Lower leg skin (tissue), 4 donors: ENCODE measurements at places on chromosomes 6 and 20. TPM values are rescaled to one million over a fixed set of nuclear protein-coding genes. Genes with fewer than 3 reads are reported as not detected.
A peak's percentile ranks its signal among the peaks of the same experiment; 100 is the strongest.

DNA sequence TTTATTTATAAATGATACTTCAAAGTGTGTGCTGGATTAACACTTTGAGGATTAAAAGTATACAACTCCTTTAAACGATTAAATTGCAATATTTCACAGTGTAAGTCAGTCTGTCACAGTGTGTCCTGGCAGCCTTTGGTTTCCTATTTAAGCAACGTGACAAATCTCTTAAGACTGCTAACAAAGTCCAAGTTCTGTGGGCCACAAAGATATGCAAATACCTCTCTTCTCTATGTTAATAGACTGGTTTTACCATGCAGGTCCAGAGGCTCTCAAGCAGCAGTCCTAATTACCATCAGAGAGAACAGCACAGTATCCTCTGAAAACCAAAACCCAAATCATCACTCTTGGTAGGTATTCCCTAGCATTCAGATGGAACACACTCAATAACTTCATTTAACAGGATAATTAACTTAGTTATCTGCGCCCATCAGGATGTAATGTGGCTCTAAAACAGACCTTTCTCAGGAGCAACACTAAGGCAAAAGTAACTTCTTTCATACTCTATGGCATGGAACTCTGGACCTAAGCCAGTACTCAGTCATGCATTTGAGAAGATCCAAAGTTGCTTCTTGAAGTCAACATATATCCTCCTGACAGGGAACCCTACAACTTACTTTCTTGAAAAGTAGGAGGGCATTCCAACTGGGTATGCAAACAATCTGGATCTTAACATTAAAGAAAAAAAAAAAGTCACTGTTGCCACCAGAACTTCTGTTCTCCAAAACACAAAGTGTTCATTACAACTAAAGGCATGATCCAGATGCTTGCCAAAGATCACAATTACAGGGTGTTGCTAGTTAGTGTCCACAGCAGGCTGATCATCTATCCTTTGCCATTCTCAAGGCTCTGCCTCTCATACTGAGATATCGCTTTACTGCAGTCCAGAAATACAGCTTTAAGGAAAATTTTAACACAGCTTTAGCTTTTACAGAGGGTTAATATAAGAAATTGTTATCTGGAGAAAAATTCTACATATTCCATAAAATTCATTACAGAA lies 53.2 kb downstream of the MAN1A1 start:
- no peak for DNase-seq

DNA sequence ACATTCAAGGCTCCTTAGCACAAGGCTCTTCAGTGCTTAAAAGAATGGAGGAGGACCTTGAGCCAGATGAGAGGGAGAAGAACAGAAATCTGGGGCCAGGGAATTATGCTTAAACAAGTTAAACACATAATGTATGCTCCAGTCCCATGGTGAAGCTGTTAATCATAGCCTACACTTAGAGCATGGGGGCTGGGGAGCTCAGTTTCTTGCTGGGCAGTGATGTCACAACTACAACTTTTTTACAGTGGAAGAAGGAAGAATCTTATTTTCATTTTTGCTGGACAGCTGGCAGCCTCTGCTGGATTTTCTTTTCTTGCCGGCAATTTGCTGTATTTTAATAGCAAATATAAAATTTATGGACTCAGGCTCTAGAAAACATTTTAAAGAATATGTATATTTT lies 432.5 kb downstream of the CD109 start:
- DNase-seq, result no peak

- no peak for DNase-seq
These were observed 286.9 kb upstream of the PTCHD4 start for GRCh38 chr6:48397887-48398286.

DNA sequence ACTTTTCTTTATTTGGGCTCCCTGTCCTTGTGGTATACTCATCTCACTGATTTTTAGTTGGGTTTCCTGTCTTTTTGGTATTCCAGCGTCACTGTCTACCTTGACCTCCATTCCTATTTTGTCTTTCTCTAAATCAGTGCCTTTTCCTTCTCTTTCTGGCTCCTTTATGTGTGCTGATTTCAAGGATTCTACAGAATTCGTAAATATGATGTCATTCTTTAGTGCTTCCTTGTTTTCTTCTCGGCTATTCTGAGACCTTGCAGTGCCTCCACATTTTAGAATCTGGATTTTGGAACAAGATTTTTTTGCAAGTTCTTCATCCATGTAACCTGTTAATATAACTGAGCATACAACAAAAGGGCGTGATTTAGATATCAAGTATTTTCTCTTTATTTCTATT lies 69.8 kb upstream of the NOTCH4 start:
- DNase-seq, result no peak

DNA sequence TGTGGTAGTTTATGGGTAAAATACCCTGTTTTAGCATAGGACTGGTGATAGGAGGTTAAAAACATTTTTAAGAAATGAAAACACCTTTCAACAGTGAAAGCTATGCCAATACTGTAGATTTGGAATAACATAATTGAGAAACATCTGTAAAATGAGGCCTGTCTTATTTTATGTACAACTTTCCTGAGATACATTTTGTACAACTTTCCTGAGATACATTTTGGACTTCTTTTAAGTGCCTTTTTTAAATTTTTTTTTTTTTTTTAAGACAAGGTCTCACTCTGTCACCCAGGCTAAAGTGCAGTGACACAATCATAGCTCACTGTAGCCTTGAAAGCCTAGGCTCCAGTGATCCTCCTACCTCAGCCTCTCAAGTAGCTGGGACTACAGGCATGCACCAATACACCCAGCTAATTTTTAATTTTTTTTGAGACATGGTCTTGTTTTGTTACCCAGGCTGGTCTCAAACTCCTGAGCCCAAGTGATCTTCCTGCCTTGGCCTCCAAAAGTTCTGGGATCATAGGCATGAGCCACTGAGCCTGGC lies 84.6 kb downstream of the MAN1A1 start:
- DNase-seq, result no peak

GRCh38 chr6:15739867-15740266 lies 77.0 kb upstream of the DTNBP1 start:
- no peak for DNase-seq

DNA sequence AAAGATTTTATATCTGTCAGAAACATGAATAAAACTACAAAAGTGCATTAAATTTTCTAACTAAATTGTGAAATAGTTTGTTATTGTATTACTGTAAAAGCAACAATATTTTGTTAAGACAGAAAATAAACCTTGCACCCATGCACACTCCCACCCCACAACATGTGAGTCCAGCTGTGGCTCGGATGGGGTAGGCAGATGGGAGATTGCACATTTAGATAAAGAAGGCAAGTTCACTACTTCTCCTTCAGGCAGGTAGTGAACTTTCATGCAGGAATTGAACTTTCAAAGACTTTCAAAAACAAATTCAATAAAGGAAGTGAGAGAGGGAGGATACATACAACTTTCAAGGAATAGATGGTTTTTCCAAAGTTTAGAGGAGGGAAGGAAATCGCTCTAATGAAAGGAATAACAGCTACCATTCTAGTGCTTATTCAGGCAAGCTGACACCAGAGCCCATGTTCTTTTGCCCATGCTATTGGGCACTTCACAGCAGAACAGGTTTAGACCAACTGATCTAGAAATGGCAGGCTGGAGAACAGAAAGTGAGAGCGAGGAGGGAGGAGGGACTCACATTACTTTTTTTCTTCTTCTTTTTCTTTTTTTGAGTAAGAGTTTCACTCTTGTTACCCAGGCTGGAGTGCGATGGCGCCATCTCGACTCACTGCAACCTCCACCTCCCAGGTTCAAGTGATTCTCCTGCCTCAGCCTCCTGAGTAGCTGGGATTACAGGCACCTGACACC lies 28.5 kb downstream of the SF3B5 start:
- no peak for DNase-seq

- DNase-seq, result no peak
These were observed 197.4 kb upstream of the PRSS16 start for GRCh38 chr6:27049863-27050781.

- no peak for DNase-seq
These were observed 20.6 kb upstream of the HLA-F start for GRCh38 chr6:29702519-29703103.

DNA sequence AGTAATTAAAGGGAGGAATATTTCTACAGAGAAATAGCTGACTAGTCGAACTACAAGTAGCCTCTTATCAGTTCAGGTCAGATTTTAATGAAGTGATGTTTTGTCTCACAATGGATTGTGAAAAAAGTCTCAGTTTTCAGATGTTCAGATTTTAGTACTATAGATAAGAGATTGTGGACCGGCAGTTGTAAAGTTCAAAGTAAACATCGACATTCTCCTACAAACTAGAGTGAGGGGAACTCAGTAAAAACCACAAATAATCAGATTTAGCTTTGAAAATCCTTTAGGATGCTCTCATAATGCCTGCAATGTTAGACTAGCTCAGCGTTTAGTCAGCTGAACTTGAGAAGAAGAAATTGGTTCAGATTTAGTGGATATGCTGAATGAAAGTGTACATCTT lies 39.9 kb downstream of the RCAN2 start:
- no peak for DNase-seq

GRCh38 chr6:33702345-33702977 lies 9.0 kb downstream of the UQCC2 start:
- no peak for DNase-seq

DNA sequence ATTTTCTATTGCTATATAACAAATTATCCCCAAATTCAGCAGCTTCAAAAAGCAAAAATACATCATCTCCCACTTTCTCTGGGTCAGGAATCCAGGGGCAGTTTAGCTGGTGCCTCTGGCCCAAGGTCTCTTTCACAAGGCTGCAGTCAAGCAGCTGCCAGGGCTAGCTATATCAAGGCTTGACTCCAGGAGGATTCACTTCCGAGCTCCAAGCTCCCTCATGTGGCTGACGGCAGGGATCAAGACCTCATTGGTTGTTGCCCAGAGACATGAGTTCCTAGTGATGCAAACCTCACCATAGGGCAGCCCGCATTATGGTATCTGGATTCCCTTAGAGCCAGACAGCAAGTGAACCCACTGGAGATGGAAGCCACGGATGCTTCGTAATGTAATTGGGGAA lies 1.3 kb upstream of the VNN1 start:
- DNase-seq, result no peak

DNA sequence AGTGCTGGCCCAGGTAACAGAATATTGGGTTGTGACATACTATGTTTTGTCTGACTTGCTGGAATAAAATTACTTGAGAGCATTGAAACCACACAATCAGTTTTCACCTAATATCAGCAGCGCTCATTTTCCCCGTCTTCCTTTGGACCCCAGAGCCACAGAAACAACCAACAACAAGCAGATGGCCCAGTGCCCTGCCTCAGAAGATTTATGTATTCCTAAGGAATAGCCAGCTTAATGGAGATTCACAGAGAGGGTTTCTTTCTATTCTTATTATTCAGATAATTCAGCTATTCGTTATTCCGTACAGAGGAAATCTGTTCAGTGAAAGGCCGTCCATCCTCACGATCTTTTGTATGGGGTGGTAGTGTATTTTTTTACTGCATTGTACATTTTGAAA lies 154.8 kb downstream of the TMEM242 start:
- DNase-seq, result no peak

GRCh38 chr6:106693418-106693817 lies 64.0 kb downstream of the QRSL1 start:
- no peak for DNase-seq

DNA sequence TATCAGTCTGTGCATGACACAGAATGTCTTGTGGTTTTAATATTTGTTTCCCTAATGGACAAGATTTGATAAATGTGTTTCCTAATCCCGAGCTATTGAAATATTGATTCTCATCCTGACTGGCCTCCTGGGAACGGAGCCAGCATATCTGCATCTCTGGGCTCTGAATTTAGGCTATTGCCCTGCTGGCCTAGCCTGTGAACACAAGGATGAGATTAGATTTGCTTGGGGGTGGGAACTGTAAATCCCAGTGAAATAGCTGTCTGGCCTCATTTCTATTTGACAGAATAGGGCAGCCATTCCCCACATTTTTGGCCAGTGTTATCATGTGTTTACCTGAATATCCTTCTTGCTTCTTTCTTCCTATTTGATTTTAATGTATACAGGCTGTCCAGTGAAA lies 198.4 kb upstream of the SOX4 start:
- DNase-seq, result no peak

DNA sequence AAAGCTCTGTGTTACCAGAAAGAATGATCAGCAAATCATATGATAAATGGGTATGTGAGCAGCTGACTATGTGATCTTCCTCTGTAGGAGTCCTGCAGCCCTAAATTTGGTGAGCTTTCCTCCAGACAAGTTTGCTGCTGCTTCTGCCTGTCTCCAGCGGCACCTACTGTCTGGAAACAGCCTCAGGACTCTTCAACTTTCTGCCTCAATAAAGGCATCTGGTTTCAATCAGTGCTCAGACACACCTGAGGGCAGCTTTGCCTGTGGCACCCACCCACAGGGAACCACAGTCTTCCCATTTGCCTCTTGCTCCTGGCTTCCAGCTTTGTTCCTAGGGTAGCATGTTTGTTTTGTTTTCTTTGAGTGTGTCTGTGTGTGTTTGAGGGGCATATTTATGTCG lies 727.9 kb upstream of the MAN1A1 start:
- peak; percentile 64 for DNase-seq

DNA sequence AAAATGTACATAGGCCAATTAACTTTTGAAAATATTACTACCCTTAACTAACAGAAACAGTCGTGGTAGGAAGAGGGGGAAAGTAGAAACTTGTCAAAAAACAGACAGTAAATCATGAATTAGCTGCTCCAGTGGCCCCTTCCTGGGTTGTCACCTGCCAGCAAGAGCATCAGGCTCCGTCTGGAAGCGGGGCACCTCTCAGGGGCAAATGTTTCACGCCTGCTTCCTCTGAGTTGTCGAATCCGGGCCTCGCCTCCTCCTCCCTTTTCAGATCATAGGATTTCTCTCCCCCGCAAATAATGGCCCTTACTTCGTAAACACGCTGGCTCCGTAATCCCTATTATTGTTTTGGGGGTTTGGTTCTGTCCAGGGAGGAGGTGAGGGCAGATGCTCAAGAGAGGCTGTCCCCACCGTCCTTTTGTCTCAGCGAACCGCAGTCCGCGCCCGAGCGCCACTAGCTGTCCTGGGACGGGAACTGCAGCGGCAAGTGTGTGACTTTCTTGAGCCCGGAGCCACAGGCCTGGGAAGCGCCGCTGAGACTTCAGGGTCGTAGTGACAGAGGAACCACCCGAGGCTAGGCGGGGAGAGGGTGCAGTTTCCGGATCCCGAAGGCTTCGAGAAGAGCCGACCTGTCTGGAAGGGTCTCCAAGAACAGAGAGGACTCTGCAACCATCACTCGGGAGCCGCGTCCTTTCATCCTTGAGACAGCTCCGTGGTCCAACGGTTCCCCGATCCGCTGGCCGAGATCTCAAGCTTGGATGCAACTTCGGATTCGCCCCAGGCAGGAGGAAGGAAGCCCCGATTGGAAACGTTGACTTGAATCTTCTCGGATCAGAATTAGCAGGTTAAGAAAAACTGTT lies 214.5 kb upstream of the ZNF184 start:
- DNase-seq, result peak; percentile 91

GRCh38 chr6:78947529-78947928 lies 80.2 kb downstream of the IRAK1BP1 start:
- no peak for DNase-seq

The GRM1 gene
- total RNA-seq, result not detected

The COL9A3 gene
- total RNA-seq, result 11.7 TPM

The OR2B6 gene
- total RNA-seq, result not detected

The DDO gene
- total RNA-seq, result 1.2 TPM

The OPN5 gene
- not detected for total RNA-seq

The MTFR2 gene
- not detected for total RNA-seq

The INSM1 gene
- 0.19 TPM for total RNA-seq

The PTGIS gene
- total RNA-seq, result 5.5 TPM

The NT5E gene
- total RNA-seq, result 12.8 TPM

The PPIL6 gene
- total RNA-seq, result 1.7 TPM

The NDUFAF5 gene
- total RNA-seq, result 10.4 TPM

The STX11 gene
- 18.6 TPM for total RNA-seq
